ENCODE measurements at places on chromosomes 2 and 18. TPM values are rescaled to one million over a fixed set of nuclear protein-coding genes. Genes with fewer than 3 reads are reported as not detected.
A peak's percentile ranks its signal among the peaks of the same experiment; 100 is the strongest.

Gene AQP4
- 37.6 TPM for total RNA-seq

Gene EML6
- total RNA-seq, result 10.8 TPM

Gene ERICH2
- 1.6 TPM for total RNA-seq

Gene KLHL30
- total RNA-seq, result 58.4 TPM

Gene KLHL14
- 1.3 TPM for total RNA-seq

Gene COL4A4
- 4.9 TPM for total RNA-seq

Gene HNMT
- 17.3 TPM for total RNA-seq

Gene CDH19
- 10.8 TPM for total RNA-seq

DNA sequence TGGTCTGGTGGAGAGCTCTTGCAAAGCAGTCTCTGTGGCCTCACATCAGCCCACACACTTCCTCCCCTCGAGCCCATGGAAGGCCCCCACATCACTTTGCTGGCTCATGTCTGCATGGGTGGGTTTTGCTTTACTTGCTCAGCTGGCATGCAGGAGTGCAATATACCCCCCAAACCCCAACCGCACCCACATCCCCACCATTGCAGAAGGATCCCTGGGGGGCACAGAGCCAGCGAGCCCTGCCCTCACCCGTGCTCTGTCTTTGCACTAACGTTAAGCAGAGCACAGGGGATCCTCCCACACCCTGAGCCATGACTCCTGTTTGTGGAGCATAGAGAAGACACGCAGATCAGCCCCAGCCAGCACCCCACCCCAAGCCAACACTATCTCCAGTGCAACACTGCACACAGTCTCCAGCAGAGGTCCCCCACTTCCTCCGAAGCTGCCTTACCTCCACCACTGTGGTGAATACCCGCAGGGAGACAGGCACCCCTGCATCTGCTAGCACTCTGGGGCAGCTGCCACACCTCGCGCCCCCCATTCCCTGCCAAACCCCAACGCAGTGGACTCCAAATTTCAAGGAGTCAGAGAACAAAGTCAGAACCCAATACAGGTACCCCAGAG, 177.8 kb upstream of the RGPD4 start:
- no peak for DNase-seq

DNA sequence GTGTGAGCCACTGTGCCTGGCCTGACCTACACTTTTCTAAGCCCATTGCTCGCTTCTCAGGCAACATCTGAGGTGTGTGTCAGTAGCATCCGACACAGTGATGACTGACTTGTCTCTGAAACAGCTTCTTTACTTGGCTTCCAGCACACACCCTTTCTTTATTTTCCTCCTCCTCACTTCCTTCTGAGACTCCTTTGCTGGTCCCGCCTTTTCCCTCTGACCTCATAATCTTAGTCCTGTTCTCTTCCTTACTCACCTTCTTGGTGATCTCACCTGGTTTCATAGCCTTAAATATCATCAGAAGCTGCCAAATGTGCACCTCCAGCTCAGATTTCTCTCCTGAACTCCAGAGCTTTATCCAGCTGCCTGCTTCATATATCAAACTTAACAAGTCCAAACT, 66.6 kb upstream of the PELI1 start:
- DNase-seq, result no peak

GRCh38 chr2:88136817-88137216, 9.0 kb upstream of the FABP1 start:
- DNase-seq, result no peak

GRCh38 chr2:19360266-19360965, 2.0 kb upstream of the OSR1 start:
- DNase-seq, result peak; percentile 18

DNA sequence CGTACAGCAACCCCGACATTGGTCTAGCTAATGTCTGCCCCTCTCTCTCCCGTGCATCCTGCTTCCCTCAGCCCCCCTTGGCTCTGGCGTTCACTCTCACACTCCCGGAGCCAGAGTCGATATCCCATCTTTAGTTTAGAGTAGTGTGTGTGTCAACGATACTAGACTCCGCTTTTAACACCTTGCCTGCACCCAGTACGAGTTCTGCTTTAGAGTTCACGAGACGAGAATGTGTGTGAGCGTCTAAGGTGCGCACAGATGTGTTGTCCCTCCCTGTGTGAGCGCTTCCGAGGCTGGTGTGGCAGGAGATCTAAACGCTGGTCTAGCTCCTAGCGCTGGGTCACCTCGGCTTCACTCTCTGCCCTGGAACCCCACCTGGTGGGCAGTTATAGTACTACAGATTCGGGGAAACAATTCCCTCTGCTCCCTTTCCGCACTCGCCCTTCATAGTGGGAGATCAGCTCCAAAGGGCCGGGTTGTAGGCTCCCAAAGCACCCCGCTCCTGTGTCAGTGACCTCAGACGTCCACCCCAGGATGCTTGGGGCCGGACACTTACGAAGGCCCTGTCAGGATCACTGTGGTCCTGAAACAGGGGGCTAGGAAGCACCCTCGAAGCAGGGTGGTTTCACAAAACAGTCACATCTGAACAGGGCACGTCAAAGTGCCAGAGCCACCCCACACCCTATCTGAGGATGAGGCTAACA, 2.6 kb upstream of the CYP26B1 start:
- peak; percentile 94 for DNase-seq

DNA sequence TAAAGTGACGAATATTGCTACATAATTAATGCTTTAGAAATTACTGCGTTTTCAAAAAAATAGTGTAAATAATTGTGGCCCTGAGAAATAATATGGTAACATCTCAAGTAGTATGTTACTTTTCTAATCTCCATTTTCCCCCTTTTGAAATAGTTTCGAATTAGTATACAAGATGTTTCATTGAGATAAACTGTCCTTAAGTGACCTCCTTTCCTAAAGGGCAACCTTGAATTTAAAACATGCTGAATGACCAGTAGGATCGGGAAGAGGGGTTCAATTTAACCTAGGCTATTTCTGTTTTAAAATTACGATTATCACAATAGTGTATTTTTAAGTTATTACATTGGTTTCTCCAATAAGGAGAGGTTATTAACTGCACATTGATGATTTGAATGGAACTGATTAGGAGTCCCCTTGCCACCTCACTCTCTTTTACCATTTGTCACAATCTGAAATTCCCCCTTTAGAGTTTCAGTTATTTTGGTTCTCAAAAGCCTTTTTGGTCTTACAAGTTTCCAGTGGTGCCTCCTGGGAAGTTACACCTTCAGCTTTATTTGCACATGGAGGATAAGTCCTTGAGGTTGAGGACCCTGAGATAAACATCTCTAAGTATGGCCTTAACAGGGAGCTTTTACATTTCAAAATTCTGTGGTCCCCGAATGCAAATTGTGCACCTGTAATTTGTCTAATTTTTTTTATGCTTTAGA, 2.3 kb downstream of the ACTR3 start:
- no peak for DNase-seq

GRCh38 chr2:223586261-223586660, 15.9 kb downstream of the SCG2 start:
- DNase-seq, result no peak

DNA sequence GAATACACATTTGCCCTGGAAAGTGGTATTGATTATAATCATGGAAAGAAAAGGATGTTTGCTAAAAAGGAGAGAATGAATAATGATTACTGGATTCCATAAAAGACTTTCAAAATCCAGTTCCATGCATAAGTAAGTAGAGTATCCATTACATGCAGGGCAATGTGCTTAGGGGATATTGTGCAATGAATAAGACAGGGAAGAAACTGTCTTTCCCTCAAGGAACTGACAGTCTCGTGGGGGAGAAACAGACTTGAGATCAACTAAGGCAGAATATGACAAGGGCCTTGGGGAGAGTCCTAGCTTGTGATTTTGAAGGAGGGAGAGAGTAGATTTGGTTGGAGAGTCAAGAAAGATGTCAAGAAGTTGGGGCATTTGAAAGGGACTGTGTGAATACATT, 130.6 kb downstream of the SPP2 start:
- no peak for DNase-seq

DNA sequence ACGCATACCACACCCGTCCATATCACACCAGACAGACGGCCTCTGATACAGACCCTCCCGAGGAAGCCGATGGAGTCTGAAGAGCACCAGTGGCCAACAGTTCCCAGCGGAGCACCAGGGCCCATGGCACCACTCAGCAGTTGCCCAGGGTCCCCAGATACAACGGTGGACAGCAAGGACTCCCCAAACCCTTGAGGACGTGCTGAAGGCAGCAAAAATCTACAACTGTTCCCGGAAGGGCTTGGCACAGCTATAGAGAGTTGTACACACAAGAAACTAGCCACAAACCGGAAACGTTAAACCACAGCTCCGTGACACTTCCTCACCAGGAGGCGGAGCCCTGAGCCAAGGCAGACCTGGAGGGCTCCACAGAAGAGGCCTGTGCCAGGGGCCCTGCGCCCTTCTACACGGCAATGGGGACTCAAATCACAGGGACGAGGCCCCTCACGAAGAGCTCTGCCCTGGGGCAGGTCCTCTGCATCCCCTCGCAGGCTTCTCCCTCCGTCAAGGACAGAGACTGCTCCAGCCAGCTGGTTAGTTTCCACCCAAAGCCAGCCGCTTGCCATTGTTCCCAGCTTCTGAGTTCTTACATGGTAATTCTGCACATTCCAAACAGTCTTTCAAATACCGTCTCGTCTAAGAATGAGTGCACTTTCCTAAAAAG, 133.4 kb downstream of the HDAC4 start:
- peak; percentile 73 for DNase-seq

- DNase-seq, result peak; percentile 52
These were observed 1531.9 kb upstream of the ACVR2A start for GRCh38 chr2:146312899-146313298.

GRCh38 chr2:101369100-101369499, 18.2 kb downstream of the CREG2 start:
- DNase-seq, result no peak

Measured in tongue (tissue), 3 donors.